GM03348 (cell line): ENCODE measurements at places on chromosomes 12 and 14.
A peak's percentile ranks its signal among the peaks of the same experiment; 100 is the strongest.

DNA sequence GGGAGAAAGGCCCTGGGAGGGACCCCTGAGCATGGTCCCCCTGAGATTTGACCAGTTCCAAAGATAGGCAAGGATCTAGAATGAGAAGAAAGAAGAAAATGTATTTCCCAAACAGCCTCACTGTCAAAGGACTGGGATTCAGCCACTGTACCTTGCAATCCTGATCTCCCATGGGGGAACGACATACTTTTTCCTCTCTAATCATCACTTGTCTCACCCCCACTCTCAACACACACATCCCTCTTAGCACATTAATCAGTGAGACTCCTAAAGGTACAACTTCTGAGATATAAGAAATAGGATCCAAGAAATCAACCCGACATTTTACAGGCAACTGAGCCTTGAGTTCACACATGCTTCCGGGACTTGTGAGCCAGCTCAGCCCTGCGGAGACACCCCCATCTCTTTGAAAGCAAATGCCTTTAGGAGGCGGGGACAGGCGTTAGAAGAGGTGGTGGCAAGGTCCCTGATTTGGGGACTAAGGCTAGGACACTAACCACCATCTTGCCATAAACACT lies 1.4 kb downstream of the MAP3K9 start:
- DNase-seq, result no peak

- DNase-seq, result no peak
These were observed 7.1 kb upstream of the EGLN3 start for GRCh38 chr14:33957993-33958392.

DNA sequence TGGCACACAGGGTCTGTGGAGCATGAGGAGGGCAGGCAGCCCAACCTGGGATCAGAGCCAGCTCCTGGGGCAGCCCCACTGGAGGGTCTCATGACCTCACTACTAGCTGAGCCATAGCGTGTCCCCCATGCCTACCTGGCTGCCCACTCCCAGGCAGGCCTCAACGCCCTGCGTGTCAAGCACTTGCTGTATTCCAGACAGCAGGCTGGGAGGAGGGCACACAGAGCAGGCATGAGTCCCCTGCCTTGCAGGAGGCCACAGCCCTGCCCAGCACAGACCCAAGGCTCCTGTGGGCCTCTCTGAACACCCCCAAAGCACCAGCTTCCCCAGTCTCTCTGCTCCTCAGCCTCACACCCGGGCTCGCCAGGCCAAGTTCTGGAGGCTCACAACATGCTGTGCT lies 64.0 kb downstream of the IQSEC3 start:
- no peak for DNase-seq

GRCh38 chr14:93926245-93926872 lies 785 bp upstream of the FAM181A start:
- DNase-seq, result no peak

GRCh38 chr12:108378926-108379325 lies 39.8 kb upstream of the CMKLR1 start:
- DNase-seq, result no peak

- peak; percentile 27 for DNase-seq
These were observed 42.0 kb upstream of the TBC1D15 start for GRCh38 chr12:71797531-71797930.

DNA sequence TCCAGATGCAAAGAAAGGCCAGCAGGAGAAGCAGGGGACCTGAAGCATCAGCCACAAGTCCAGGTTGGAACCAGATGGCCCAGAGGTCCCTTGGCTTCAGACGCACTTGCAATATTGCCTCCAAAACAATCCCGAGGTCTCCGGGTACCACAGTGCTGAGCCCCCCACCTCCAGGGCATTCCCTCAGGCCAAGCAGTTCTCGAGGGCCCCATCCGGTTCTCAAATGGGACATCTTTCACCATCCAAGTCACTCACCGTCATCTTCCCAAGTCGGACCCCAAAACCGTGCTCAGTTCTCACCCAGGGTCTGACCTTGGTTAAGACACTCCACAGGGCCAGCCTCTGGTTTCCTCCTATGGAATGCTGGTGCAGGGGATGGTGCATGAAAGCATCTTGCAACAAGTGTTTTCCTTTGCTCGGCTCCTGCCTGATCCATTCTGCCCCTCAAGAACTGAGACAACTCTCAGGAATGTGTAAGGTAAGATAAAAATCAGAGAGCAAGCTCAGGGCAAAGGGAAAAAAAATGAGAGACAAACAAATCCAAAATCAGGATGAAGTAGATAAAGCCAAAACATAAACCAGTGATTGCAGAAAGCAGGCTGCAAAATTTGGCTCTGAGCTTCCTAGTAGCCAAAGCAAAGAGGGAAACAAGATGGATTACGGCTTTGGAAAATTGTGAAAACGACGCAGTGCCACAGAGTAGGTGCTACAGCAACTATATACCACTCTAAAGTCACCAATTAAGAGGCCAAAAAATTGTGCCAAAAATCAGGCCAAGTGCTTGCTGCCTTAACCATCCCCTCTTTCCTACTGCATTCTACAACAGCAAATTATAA lies 8.0 kb downstream of the NCOR2 start:
- no peak for DNase-seq

GRCh38 chr14:89853936-89854693 lies 100.4 kb downstream of the EFCAB11 start:
- peak; percentile 56 for DNase-seq

DNA sequence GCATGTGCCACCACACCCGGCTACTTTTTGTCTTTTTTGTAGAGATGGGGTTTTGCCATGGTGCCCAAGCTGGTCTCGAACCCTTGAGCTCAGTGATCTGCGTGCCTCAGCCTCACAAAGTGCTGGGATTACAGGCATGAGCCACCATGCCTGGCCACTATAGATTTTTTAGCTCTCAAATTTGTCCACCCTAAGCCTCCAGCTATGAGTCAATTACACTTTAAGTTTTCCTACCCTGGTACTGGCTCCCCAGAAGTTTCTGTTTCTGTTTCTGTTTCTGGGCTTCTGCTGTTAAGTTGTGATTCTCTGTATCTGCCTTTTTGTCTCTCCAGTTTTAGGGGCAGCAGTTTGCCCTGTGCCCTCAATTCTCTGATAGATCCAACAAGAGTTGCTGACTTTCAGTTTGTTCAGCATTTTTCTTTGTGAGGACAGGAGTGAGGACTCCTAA lies 4.4 kb upstream of the TINF2 start:
- DNase-seq, result no peak

GRCh38 chr12:13167906-13168305 lies 28.6 kb upstream of the EMP1 start:
- no peak for DNase-seq

DNA sequence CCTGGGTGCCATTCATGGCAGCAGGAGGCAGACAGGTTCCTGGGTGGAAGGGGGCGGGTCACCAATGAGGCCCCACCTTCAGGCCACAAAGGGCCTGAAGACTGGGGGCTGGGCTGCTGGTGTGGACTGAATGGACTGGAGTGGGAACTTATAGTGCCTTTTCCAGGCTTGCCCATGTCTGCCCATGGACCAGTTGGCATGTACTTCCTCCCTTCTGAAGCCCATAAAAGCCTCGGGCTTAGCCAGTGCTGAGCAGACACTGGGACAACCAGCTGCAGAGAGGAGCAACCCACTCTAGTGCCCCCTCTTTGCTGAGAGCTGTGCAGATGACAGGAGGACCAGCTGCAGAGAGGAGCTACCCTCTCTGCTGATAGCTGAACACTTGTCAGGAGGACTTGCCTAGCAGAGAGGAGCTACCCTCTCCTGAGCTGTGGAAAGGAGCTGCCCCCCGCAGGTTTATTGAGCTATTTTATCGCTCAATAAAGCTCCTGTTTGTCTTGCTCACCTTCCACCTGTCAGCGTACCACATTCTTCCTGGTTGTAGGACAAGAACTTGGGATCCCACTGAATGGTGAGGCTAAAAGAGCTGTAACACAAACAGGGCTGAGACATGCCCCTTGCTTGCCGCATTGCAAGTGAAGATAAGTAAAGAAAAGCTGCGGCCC lies 34.0 kb downstream of the APAF1 start:
- DNase-seq, result no peak

- no peak for DNase-seq
These were observed 991.9 kb downstream of the FLRT2 start for GRCh38 chr14:86521843-86522242.

GRCh38 chr14:71799841-71800240 lies 132.4 kb upstream of the RGS6 start:
- DNase-seq, result no peak

DNA sequence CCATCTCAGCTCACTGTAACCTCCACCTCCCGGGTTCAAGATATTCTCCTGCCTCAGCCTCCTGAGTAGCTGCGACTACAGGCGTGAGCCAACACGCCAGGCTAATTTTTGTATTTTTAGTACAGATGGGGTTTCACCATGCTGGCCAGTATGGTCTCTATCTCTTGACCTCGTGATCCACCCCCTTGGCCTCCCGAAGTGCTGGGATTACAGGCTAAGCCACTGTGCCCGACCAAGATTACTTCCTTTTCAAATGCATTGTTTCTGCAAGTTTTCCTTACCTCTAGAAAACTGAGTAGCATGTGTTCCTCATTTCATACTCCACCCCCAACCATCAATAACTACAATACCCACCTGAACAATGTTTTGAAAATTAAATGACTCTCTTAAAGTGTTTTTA lies 13.1 kb downstream of the ARF6 start:
- DNase-seq, result no peak

DNA sequence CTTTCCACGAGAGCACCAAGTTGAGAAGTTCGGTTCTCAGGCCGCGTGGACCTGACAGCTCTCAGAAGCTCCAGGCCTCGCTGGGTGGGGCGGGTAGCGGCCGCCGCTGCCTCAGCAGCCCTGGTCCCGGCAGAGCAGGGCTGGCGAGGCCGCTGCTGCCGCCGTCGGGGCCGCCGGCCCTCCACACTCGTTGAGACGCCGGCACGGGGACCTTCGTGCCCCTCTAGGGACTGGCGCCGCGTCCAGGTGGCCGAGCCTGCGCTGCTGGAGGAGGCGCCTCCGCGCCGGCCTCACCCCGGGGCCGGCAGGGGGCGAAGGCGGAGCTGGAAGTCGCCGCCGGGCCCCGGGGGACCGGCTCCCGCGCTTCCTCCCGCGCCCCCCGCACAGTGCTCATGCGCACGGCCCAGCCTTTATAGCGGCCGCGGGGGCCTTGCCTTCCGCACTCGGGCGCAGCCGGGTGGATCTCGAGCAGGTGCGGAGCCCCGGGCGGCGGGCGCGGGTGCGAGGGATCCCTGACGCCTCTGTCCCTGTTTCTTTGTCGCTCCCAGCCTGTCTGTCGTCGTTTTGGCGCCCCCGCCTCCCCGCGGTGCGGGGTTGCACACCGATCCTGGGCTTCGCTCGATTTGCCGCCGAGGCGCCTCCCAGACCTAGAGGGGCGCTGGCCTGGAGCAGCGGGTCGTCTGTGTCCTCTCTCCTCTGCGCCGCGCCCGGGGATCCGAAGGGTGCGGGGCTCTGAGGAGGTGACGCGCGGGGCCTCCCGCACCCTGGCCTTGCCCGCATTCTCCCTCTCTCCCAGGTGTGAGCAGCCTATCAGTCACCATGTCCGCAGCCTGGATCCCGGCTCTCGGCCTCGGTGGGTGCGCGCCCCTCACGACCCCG lies at the start of gene COCH:
Gene COCH, plus strand, starts transcription at position 440 of the 879 bp plus-strand sequence. Its CDS starts 380 bp downstream, at position 820.
- DNase-seq, result peak; percentile 43

GRCh38 chr12:108479364-108480070 lies 35.6 kb upstream of the FICD start:
- DNase-seq, result no peak

DNA sequence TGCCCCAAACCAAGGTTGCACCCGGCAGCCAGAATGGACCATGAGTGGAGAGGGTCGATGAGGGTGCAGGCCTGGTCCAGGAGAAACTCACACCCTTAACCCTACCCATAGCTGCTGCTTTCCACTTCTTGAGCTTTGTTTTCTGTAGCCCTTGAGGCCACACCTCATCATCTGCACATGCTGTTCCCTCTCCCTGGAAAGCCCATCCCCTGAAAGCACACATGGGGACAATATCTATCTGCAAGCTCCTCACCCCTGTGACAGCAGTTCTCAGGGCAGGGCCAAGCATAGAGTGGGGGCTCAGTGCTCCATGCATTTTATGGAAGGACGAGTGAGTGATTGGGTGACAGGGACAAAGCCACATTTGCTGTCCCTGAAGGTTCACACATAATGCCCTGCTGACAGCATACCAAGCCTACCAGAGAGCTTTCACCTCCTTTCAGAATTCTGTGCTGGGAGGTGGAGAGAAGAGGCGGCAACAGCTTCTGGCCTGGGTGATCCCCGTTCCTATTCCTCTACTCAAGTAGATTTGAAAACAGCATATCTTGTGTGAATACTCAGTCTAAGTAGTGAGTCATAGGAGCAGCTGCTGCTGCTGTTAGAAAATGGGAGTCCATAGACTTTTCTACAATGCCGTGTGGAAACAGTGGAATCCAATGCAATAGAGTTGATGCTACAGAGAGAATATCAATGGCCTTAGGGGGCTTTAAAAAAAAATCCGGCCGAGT lies 44.6 kb downstream of the SRGAP1 start:
- DNase-seq, result peak; percentile 67

GRCh38 chr14:61535032-61535431 lies 160.3 kb upstream of the HIF1A start:
- DNase-seq, result peak; percentile 56

DNA sequence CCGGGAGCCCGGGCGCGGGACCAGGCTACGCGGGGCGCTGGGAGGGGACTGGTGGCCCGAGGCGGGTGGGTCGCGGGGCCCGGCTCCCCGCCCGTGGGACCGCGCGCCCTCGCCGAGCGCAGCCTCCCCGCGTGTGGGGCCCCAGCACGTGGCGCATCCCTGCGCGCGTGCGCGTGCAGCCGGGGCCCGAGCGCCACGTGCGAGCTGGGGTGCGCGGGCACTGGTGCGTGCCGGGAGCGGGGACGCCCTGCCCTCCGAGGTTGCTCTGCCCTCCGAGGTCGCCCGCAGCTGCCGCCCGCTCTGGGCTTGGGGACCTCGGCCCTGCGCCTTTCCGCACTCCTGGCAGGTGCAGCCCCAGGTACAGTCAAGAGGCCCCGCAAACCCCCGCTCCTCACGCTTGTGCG lies 365 bp upstream of the CCDC88C start:
- no peak for DNase-seq

GRCh38 chr12:69254862-69255261 lies 15.5 kb downstream of the CPSF6 start:
- DNase-seq, result no peak

DNA sequence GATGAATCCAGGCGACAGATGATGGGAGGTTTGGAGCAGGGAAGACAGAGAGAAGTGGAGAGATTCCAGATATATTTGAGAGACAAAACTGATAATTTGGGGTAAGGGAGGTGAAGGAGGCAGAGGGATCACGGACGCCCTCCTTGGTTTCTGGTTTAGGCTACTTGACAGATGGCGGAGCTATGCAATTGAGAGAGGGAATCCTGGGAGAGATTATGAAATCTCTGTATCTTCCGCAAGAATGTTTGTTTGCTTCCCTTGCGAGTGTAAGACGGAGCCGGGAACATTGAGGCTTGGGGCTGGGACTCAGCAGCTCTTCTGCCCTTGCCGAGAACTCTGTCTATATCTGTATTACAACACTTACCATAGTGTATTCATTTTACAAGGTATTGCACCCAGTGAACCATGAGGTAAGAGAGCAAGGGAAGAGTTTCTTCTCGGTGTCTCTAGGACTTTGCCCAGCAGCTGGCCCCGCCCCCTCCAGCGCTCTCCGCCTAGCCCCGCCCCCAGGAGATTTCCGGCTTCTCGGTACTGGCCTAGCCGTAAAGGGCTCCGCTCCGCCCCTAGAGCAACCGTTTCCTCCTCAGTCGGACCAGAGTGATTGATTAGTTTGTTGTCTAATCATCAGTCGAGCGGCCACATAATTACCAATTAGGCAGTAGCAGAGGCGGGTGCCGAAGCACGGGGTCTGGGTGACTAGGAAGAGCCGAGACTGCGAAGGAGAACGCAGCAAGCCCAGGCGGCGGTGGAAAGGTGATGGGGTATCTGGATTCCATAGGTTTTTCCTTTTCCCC lies at the start of gene PRR13:
Gene PRR13, plus strand, starts transcription at position 695 of the 794 bp plus-strand sequence. CDS start 981 bp downstream, outside the sequence.
- peak; percentile 98 for DNase-seq
